ENCODE measurements at places on chromosomes 1 and 21.

- DNase-seq = no peak
These were observed 134.4 kb upstream of the SMYD2 start for GRCh38 chr1:214146523-214146922.

DNA sequence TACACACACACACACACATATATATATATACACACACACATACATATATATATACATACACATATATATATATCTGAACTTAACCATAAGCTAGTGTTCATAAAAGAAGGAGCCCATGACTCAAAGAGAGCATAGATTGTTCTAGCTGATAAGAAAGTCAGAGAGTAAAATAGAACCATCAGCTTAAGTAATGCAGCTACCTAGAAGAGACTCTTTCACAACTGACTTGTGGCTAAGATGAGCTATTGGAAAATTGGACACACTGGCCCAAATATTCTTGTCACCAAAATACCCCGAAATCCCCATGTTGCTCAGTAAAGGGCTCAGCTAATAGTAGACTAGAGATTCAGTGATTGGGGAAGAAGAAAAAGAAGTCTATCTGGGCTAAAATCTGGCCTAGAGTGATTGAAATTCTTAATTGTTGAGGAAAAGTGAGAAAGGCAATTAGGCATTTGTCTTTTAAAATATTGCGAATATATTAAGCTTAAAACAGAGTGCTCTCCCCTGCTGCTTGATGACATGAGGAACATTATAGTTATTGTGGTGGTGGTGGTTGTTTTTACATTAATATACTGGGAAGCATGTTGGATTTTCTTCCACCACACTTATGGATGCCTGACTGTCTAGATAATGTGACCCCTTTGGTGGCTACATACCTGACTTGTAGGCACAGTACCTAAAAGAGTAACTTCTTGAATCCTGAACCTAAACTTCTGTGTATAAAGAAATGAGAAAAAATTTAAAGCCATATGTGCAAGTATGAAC lies 6.3 kb downstream of the SLAMF1 start:
- DNase-seq = no peak

- DNase-seq = no peak
These were observed 35.5 kb downstream of the C21orf91 start for GRCh38 chr21:17783481-17784179.

- no peak for DNase-seq
These were observed 10.4 kb downstream of the OLIG1 start for GRCh38 chr21:33080376-33080775.

DNA sequence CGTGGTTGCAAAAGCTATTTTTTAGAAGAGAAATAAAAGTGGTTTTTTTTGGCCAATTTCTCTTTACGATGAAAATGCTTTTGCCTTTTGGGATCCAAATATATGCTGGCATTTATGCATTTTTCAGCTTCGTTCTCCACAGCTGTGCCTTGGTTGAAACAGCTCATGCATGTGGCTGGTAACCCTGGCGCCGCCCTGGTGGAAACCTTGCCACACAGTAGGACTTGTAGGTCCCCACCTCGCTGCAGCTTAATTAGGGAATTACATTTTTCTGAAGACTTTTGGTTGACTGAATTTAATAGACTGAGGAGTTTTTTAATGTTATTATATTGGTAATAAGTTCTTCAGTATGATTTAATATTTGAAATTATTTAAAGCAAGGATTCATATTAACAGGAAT lies 12.7 kb upstream of the PCP4 start:
- no peak for DNase-seq

- peak; percentile 42 for DNase-seq
These were observed 636 bp downstream of the INTS3 start for GRCh38 chr1:153728305-153729066.

- no peak for DNase-seq
These were observed 6.6 kb upstream of the PNRC2 start for GRCh38 chr1:23953020-23953419.

- DNase-seq = peak; percentile 98
These were observed at the start of gene YBX1 for GRCh38 chr1:42681741-42682483. Gene YBX1, plus strand, starts transcription at chr1:42682418. Its CDS starts 148 bp downstream, at chr1:42682566.

GRCh38 chr1:235022981-235023710 lies 105.5 kb downstream of the TOMM20 start:
- DNase-seq = no peak

DNA sequence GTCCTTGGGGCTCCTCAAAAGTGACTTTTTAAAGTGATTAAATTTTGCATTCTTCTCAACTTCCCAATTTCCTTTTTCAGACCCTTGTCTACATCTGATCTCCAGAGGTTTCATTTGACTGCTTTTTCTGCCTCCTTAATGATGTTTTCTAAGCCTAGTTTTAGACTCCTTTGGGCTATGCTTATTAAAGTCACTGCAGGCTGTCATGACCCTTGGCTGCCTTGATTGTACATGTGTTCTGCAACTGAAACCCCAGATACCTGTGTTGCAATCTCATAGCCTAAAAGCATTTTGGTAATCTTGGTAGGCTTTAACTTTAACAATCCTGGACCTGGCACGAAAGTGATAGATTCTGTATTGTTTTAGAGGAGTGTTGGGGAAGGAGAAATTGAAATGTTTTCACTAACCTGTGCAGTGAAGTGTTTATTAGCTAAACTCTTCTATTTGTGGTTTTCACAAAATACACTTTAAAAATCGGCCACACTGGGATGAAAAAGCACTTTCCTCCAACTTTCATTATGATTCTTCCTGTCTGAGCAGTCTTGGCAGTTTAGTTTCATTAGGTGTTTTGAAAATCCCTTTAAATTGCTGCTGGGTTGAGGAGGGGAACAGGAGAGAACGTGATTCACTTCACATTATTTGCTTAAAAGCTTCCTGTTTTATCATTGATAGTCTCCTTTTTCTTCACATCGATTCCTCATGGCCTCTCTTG lies 4.9 kb downstream of the MACO1 start:
- no peak for DNase-seq

DNA sequence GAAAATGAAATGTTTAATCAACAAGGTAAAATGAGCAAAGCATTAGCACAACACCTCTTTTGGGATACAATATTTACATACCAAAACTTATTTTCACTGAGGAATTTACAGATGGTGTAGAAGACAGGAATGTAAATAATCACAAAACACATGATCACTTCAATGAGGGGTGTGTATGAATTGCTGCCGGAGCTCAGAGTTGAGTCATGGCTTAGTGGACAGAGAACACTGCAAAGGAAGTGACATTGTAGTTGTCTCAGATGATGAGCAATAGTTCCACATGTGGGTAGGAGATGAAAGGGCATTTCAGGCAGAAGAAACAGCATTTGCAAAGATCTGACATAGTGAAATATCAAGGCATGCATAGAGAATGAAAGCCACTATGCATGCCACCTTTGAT lies 5.6 kb upstream of the KPRP start:
- no peak for DNase-seq

DNA sequence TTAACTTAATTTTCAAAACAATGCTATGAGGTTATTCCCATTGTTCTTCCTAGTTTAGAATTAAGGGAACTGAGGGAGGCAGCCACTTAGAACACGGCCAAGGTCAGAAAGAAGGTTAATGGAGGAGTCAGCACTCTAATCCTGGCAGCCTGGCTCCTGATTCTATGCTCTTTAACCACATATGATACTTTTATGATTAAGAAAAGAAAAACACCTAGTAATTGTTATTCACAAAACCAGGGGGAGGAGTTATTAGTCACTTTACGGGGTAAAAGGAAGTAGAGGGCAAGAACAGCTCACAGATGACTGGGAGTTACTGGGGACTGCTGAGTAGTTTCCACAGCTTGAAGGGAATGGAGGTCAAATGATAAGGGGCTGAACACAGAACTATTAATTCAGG lies 38.6 kb downstream of the GADD45A start:
- no peak for DNase-seq

GRCh38 chr1:171265686-171266085 lies 17.4 kb downstream of the FMO1 start:
- DNase-seq = no peak

DNA sequence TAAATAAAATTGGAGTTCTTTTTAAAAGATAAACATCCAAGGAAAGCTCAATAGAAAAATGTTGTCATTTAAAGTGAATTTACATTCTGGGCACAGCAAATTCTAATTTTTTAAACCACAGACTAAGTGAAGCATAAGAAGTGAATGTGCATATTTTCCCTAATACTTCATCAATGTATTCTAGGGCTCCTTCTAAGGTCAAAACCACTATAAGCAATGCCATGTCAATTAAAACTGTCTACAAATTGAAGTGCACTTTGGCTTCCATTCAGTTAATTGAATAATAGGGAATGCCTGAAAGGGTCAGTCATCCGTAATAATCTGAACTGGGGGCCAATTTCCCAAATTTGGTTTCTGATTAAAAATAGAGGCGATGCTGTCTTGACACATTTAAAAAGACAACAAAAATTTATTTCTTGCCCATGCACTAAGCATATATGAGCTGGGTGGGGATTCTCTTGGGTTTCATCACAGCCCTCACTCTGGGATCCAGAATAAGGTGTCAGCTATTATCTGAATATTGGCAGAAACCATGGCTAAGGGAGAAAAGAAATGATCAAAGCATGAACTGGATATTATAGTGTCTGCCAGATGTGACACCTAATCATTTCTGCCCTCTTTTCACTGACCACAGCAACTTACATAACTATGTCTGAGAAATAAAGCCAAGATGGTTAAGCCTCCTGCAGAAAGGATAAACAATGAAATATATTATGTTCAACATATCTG lies 660.6 kb upstream of the B3GALT2 start:
- no peak for DNase-seq

- DNase-seq = no peak
These were observed 24.1 kb upstream of the NFASC start for GRCh38 chr1:204846546-204846945.

DNA sequence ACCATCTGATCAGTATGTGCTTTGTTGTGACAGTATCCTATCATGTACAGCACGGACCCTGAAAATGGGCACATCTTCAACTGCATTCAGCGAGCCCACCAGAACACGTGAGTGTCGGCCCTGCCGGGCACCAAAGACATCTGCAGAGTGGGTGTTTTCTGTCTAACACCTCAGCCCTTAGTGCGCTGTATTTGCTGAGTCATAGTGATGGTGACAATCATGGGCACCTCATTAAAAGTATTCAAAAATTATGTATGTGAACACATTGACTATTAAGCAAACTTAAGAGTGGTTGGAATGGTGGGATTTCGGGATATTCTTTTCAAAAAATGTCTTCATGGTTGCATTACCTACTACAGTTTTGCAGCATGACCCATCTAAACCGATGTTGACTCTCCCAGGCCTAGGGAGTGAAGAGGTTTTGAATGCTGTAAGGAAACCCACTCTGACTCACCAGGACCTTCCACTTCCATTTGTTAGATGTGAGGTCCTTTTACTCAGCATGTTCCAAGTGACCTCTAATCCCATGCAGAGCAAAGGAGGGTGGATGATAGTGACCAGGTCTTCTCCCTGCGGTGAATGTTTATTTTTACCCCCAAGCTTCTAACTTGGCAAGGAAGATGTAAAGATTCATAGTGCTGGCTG lies 20.1 kb downstream of the MGST3 start:
- no peak for DNase-seq

DNA sequence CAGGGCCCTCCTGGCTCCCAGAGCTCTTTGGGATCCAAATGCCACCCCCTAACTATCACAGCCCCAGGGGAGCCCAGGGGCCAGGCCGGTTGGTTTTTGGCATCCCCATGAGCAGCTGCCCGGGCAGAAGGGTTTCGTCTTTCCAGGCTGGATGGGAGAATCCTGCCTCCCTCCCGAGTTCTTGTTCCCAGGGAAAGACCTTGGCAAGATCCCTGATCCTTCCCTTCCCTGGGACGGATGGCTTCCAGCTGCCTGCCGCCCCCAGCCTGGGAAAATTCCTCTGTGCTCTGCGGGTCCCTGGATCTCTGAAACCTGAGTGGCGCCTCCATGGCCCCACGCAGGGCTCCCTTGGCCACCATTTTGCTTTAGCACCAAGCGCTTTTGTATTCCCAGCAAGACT lies 55.6 kb downstream of the TAS1R2 start:
- DNase-seq = no peak

DNA sequence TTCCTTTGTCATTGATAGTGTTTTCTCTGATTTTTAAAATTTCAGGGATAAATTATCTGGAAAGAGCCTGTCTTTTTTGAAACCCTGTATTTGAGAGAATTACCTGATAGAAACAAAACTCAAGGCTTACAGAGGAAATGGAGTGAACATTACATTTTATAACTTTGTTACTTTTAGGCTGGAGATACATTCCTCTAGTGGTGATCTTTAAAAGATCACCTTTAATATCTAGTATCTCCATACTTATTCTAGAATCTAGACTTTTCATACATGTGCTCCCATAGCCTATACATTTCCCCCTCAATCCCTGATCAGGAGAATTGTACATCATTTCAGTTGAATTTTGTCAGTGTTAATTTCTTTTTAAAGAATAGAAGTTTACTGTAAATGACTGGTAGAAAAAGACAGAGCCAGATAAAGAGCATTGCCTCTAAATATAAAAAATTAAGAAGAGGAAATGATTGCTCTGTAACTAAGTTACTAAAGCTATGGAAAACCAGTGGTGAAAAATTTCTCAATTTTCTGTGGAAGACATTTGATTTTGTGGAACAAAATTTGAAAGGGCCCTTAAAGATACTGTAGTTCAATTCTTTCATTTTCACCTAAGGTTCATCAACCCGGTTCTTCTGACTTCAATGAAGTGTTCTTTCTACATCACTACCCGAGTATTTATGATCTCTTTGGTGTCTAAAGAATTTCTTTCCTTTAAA lies 33.7 kb downstream of the RASAL2 start:
- no peak for DNase-seq

DNA sequence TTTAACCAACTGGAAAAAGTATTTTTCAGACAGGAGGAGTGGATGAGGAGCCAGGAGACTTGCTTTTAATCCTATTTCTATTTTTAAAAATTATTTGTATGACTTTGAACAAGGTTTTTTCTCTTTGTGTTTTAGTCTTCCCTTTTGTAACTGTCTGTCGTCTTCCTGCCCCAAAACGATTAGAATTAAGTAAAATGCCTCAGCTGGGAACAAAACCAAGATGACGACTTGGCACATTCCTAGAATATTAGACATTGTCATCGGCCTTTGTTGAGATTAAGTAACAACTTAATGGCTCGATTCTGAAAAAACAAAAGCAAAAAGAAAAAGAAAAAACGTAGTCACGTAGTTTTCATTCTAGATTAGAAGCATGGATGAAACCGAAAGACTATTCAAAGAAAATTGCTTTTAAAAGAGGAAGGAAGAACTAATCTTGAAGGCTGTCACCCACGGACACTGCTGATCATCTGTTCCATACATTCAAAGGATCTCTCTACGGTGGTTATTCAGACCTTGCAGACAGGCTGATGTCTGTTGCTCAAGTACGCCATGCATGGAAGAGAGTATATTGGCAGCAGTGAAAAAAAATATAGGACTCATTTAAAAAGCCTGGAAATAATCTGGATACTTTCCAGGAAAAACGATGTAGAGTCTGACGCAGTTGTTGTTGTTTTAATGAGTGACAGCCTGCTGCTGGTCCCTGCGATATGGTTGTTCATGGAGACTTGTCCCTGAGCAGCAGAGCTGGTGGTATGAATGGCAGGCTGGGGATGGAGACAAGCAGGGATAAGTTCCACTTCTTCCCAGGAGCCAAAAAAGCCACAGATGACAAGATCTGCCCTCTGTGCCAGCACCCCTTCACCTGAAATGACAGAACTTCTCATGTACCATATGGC lies 16.8 kb downstream of the GNG4 start:
- no peak for DNase-seq
